Kidney (tissue), 22 donors: ENCODE measurements at places on chromosomes 7 and 10. TPM values are rescaled to one million over a fixed set of nuclear protein-coding genes. Genes with fewer than 3 reads are reported as not detected.

The OR13A1 gene
- not detected for total RNA-seq

DNA sequence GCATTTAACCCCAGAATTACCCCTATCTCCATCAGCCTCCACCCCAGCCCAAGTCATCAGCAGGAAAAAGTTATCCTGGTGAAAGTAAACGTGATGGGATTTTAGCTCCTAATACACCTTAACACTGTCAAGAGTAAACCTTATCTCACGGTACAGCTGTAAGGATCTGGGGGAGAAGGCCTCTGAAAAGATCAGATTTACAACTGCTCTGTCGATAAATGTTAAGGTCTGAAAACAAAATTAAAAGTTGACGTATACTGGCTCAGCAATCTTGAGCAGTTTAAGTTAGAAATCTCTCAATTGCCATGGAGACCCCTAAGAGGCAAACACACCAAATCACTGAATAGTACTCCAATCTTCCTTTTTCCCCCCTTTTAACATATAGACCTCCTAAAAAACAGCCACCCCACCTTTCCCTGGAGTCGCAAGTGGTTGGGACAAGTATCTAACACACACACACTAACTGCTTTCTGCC lies 6.1 kb downstream of the SKAP2 start:
- H3K4me1 ChIP-seq: peaks cover 29% of the 10 kb centered on the region
- H3K27me3 ChIP-seq: peaks cover 2% of the 10 kb centered on the region
- no peaks in the 10 kb centered on the region for H3K36me3 ChIP-seq
- peak overlapping the region; percentile 85 for H3K27ac ChIP-seq

DNA sequence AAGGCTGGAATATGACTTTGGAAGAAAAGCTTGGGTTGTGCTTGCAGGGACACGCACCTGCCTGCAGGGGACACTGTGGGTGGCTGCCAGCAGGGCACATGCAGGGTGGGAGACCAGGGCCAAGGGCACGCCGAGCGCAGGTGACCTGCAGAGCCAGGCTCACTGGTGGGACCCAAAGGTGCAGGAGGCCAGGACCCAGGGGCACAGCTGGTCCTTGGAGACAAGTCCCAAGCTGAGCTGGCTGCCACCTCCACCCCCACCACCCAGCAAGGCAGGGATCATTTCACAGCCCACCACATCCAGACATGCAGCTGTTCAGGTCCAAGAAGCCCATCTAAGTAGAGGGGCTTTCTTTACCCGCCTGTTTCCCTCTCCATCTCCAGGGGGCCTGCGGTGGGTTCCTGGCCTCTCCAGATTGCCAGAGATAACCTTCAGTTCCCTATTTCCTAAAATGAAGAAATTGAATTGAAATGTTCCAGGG lies 13.8 kb upstream of the CLIP2 start:
- no peak overlapping the region for H3K27ac ChIP-seq
- no peaks in the 10 kb centered on the region for H3K27me3 ChIP-seq
- no peaks in the 10 kb centered on the region for H3K36me3 ChIP-seq
- no peak for DNase-seq

DNA sequence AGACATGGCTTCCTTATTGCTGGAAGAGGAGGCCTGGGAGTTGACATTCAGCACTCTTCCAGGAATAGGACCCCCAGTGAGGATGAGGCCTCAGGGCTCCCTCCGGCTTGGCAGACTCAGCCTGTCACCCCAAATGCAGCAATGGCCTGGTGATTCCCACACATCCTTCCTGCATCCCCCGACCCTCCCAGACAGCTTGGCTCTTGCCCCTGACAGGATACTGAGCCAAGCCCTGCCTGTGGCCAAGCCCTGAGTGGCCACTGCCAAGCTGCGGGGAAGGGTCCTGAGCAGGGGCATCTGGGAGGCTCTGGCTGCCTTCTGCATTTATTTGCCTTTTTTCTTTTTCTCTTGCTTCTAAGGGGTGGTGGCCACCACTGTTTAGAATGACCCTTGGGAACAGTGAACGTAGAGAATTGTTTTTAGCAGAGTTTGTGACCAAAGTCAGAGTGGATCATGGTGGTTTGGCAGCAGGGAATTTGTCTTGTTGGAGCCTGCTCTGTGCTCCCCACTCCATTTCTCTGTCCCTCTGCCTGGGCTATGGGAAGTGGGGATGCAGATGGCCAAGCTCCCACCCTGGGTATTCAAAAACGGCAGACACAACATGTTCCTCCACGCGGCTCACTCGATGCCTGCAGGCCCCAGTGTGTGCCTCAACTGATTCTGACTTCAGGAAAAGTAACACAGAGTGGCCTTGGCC lies 4.3 kb downstream of the PGAM2 start:
- DNase-seq: no peak
- no peaks in the 10 kb centered on the region for H3K27me3 ChIP-seq
- peaks cover 5% of the 10 kb centered on the region for H3K4me1 ChIP-seq
- no peak overlapping the region for H3K27ac ChIP-seq
- peaks cover 42% of the 10 kb centered on the region for H3K36me3 ChIP-seq
- no peak overlapping the region for H3K4me3 ChIP-seq
